Activated T-cell treated with anti-CD3 and anti-CD28 coated beads for 24 hours (primary cell): ENCODE measurements at places on chromosomes 5 and 9.

GRCh38 chr5:59035681-59036080 lies 452.8 kb downstream of the RAB3C start:
- no peak for DNase-seq

DNA sequence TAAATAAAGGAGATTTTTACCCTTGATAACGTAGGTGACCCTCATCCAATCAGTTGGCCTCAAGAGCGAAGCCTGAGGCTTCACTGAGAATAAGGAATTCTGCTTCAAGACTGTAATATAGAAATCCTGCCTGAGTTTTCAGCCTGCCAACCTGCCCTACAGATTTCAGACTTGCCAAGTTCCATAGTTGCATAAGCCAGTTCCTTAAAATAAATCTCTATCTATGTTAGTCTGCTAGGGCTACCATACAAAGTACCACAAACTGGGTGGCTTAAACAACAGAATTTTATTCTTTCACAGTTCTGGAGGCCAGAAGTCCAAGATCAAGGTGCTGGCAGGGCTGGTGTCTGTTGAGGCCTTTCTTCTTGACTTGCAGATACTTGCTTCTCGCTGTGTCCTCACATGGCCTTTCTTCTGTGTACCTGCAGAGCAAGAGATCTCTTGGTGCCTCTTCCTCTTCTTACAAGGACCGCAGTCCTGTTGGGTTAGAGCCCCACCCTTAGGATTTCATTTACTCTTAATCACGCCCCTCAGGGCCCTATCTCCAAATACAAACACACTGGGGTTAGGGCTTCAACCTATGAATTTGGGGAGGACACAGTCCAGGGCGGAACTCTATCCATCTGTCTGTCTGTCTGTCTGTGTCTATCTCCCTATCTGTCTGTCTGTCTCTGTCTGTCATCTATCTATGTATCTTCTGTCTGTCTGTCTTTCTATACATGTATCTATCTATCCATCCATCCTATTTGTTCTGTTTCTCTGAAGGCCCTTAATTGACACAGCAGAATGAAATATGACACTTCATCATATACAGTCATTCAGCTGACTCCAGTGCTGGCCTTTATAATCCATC lies 17.0 kb upstream of the CMBL start:
- DNase-seq = no peak

DNA sequence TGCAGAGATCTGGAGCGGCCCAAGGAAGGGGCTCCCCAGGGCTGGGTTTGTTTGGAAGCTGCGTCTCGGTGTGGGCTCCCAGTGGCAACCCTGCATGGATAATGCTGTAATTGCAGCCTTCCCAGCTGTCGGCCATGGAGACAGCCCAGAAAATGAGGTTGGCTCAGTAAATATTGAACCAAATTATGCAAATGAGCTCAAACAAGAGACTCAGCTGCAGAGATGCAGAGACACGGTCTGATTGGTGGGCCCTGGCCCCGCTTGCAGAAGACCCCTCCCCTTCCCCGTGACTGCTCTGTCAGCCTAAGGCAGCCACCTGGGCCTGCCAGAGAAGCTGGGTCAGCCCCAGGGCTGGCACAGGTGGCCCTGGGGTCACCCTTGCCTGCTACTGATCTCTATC lies 75.9 kb downstream of the RAD23B start:
- DNase-seq = no peak

DNA sequence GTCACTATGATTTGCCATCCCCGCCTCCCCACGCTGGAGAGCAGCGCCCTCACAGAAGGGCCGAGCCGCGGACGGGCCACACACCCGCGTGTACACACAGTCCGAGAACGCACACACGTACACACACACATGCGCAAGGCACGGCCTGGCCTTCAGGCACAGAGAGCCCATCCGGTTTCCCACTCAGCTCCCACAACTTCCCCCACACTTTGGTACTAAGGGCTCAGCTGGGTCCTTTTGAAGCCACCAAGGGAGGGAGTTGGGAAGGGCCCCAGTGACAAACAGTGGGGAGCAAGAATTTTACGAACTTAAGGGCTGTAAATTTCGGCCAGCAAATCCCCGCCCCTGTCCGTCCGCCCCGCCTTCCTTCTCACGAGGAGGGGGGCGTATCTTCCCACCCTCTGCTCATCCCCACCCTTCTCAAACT lies 133.3 kb upstream of the HAND1 start:
- no peak for DNase-seq

- DNase-seq = no peak
Measured at GRCh38 chr5:76379855-76380254, 23.2 kb upstream of the IQGAP2 start.

DNA sequence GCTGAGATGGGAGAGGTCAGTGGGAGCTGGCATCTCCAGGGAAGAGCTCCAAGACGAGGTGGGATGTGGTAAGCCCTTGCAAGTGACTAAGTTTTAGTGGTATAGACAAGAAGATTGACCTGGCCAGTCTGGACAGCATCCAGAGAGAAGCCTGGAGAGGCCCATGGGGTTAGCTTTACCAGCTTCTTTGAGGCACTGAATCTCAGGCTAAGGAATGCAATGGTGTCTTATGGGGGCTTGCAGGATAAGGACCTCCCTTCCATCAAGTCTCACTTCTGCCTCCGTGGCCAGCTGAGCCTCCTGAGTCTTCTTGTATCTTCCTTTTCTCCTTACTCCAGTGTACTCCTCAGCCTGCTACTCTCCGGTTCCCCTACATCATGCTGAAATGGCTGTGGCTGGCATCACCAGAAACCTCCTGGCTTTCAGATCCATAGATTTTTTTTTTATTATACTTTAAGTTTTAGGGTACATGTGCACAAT lies 56.5 kb upstream of the JADE2 start:
- no peak for DNase-seq

GRCh38 chr9:137371521-137371941 lies 51.4 kb downstream of the EXD3 start:
- DNase-seq = no peak

DNA sequence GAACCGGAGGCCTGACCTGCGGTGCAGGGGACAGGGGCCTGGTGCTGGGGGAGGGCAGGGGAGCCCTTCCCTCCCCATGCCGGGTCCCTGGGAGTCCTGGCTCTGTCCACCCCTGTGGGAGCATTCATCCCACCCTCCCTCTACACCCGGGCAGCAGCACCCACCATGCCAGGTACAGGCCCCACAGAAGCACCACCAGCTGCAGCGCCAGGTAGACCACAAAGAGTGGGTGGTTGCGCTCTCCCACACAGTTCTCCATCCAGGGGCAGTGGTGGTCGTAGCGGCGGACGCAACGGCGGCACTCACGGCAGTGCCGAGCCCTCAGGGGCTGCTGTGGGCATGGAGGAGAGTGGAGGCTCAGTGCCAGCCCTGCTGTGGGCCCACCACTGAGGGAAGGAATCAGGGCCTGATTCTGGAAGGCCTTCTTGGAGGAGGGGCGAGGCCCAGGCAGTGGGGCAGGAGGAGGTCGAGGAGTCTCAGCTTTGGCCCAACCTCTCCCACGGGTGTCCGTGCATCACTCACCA lies 2.4 kb downstream of the ZDHHC12 start:
- no peak for DNase-seq

DNA sequence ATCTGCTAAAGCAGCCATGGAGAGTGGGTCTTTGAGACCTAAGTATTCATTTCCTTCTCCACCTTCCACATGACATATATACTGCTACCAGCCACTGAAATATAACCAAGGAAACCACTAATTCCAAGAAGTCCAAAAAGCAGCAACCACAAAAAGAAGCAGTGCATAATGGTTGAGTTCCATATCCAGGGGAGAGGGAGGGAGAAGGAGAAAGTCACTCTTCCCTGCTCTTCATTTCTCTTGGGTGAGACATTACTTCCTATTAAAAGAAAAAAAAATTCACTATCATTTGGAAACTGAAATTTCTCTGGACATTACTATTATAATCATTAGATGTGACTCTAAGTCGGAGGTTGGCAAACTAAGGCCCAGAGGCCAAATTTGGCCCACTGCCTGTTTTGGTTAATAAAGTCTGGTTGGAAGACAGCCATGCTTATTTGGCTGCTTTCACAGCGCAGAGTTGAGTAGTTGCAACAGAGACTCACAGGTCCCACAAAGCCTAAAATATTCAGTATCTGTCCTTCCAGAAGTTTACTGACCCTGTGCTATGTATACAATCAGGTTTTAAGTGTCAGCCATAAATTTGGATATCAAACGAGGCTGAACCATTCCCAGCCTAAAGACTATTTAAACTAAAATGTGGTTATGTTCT lies 168.6 kb downstream of the MPDZ start:
- no peak for DNase-seq

- DNase-seq = no peak
Measured at GRCh38 chr5:98492258-98492657, 281.2 kb upstream of the RGMB start.

- no peak for DNase-seq
Measured at GRCh38 chr5:154176181-154176580, 14.4 kb upstream of the GALNT10 start.

DNA sequence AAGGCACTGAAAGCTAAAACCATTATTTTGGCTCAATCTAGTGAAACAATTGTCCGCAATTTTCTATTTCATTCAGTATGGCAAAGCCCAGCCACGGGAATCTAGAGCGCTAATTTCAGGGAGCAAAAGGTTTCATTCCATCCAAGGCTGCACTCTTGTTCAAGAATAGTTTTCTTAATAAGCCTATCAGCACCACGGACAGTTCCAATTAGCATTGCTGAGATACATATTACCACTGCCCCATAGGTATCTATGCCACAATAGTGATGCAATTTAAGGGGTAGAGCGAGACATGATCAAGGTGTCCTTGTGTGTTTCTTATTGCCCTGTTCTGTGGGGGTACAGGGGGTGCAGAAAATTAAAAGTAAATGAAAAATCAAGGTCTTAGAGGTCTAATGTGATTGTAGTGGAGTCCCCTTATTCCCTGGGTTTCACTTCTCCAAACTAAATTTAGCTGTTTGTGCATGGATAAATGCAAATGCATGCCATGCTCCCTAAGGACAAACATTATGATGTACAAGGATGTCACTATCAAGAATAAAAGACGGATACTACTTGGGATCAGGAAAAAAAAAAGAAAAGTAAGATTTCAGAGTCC lies 45.5 kb downstream of the SPOCK1 start:
- no peak for DNase-seq

- DNase-seq = peak; percentile 20
Measured at GRCh38 chr5:90473396-90474234, 956 bp downstream of the MBLAC2 start.

DNA sequence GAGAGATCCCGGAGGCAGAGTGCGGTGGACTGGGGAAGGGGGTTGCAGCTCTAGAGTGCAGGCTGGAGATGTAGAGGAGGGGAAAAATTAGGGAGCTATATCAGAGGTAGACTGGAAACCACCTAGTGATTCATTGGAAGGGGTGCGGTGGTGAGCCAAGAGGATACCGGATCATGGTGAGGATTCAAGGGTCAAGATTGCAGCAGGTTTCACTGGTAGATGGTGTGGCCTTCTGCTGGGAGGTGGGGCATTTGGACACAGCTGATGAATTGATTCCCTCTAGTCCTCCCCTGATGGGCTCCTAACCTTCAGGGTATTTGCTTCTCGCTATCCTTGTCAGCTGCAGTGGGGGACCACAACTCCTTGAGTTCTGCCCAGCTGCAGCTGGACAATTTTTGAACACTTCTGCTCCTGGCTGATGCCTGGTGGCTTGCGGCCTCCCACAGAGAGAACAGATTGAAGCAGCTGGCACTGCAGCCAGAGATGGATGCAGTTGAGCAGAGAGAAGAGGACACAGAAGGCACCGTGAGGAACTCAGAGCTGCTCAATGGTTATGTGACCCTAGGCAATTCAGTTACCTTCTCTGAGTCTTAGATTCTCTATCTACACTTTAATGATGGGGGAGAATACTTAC lies 134.4 kb upstream of the ABCA1 start:
- no peak for DNase-seq

DNA sequence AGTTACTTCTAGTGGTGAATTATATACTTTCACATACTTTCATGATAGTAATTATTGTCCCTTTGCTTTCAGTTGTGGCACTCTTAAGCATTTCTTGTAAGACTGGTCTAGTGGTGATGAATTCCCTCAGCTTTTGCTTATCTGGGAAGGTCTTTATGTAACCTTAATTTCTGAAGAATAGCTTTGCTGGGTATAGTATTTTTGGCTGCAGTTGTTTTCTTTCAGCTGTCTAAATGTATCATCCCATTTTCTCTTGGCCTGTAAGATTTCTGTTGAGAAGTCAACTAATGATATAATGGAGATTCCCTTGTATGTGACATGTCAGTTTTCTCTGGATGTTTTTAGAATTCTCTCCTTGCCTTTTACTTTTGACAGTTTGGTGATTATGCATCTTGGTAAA lies 41.0 kb downstream of the TMEM38B start:
- no peak for DNase-seq

DNA sequence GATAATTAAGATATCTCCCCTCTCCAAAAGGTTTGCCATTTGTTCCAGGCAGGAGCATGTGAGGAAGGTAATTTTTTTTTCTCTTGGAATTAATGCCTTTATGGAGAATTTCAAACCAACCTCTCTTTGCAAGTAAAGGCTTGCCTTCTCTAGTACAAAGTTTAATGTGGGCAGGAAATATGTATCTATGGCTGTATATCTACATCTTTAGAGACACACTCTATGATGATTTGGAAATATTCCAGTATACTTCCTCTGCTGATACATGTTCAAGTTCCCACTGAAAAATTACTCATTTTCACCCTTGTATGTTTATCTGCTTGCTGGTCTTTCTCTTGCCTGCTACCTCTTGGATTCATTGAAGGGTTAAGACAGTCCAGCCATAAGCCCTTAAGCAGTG lies 83.5 kb upstream of the SEMA6A start:
- DNase-seq = no peak

GRCh38 chr5:80659106-80659505 lies 4.3 kb upstream of the DHFR start:
- no peak for DNase-seq

DNA sequence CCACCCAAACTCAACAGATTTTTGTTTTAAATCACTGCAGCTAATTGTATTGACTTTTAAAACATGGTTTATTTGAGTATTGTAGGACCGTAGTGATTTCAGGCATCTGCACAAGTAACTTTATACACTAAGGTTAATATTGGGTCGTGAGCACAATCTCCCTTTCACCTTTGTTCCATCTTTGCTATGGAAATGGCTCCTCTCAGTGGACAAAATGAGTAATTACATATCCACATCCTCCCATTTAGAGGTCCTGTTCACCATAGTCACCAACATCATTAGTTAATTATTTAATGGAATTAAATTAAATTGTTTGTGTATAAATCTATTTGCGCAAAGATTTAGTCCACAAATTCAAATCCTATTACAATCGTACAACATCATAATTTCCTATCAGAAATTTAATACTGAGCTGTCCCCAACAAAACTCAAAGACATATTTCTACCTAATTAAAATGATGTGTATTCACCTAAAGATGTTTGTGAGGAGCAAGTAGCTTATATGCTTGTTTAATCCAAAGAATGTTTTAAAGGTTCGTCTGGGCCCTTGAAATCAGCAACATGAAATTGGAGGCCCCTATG lies 173.0 kb upstream of the DAPK1 start:
- DNase-seq = no peak

DNA sequence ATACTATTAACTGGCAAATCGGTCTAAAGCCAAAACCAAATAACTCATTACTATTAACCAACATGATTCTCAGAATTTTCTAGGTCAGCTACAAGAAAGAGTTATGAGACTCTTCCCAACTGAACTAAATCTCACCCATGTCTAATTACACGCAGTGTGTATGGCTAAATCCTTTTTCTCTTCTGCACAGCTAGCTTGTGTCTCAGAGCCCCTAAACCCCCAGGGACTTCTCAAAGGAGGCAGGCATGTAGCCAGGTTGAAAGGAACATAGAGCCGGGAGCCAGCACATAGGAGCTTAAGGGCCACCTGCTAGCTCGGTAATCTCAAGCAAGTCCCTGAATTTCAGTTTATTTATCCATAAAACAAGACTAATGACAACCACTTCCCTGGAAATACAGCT lies 2.2 kb upstream of the GZMK start:
- no peak for DNase-seq
